Omental fat pad (tissue), 4 donors: ENCODE measurements at places on chromosomes 4 and X. TPM values are rescaled to one million over a fixed set of nuclear protein-coding genes. Genes with fewer than 3 reads are reported as not detected.

DNA sequence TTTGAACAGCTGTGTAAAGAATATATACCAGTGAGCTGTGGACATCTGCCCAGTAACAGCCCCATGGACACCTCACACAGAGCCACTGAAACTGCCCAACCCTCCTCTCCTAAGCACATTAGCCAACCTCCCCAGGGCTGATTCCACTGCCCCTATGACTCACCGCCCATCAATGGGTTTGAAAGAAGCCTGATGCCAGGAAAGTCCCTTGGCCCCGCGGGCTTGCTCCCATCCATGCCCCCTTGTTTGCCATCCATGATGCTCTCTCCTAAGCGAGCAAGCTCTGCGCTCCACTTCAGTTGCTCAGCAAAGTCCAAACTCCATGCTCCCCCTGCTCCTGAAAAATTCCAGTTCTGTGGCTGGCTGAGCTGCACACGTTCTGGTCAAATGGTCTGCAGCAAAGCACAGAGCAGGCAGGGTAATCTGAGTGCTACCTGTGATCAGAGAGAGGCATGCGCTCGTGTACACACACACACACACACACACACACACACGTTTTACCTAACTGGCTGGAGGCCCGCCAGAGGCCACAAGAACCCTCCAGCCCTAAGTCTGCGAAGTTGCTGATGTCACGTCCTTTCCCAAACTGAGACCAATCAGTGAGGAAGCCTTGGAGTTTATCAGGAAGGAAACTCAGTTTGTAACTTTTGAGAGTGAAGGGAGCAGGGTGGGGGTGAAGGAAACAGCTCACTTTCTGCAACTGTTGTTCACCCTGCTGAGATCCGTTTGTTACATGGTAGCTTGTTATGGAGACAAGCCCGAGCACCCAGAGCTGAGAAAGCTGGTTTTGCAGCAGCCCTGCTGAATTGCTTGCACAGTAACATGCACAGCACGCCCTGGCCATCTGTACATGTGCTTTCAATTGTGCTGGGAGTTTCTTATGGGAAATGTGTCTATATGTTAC, at the start of gene ASB9:
Gene ASB9 (minus strand): TSS at position 466 of the 904 bp plus-strand sequence. CDS start 209 bp downstream, at position 257.
- no peak for DNase-seq

GRCh38 chr4:33080275-33080674, 2360.1 kb downstream of the PCDH7 start:
- DNase-seq: no peak

DNA sequence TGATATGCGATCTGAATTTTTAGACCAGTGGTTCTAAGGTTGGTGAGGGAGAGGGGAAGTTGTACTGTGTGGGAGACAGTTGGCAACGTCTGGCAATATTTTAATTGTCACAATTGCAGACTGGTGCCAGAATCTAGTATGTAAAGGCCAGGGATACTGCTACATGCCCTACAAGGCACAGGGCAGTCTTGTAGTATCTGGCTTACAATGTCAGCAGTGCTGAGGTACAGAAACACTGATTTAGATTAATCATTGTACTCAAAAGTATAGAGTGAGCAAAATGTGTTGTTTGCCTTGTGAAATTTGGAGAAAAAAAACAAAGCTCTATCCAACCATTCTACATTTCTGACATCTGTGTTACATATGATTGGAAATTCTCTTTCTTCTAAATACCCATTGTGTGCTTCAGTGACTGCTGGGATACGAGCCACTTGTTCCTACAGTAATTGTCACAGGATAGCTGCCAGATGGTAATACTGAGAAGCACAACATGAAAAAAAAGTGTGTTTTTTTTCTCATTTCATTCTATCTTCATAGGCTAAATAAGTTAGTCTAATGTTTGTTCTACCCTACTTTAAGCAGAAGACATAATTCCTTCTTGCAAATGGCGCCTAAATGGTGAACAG, 526.7 kb upstream of the AGA start:
- no peak for DNase-seq

GRCh38 chr4:76087007-76087769, 12.7 kb downstream of the ART3 start:
- DNase-seq: no peak

DNA sequence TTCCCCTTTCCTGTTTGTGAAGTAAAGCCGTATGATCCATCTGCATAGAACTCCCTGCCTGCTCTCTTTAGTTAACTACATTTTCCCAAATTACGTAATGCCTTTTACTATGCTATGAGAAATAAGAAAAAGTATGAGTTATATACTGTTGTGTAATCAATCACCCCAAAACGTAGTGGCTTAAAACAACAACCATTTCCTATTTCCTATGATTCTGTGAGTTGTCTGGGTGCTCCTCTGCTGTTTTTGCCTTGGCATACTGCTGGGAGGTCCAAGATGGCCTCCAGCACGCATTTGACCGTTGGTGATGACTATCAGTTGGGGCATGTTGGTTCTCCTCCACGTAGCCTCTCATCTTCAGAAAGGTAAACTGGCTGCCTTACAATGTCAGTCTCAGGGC, 39.8 kb downstream of the BBS12 start:
- DNase-seq: no peak

GRCh38 chr4:150009533-150009932, 68.7 kb upstream of the DCLK2 start:
- DNase-seq: no peak

DNA sequence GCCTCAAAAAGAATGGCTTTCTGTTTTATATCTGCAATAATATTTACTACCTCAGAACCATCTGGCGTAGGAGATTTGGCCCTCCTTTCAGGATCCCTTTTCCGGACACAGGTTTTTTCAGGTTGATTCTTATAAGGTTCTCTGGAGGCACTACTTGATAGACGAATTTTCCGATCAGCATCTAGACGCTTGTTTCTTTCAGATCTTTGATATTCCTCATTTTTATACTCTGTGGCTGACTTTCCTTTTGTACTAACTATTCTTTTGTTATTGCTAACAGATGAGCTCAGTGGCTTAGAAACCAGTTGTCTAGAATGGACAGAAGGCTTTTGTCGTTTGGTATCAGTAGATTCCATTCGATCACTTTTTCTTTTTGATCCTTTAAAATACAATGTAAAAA, 12.4 kb downstream of the YTHDC1 start:
- no peak for DNase-seq

DNA sequence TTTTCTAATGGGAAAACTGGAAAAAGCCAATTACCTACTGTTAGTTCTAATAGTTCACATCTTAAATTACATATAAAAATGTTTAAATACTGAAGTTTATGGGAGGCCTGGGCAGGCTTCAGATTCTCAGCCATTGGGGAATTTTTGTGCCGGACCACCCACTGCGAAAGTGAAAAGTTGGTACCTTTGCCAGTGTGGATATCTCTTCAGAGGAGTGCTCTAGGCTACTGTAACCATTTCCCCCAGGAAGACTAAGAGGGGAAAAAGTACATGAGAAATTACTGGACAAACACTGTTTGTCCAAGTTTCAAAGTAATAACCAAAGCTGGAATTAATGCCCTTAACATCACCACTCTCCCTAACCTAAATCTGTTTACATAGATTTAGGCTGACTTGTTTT, 20.8 kb downstream of the PITX2 start:
- no peak for DNase-seq

DNA sequence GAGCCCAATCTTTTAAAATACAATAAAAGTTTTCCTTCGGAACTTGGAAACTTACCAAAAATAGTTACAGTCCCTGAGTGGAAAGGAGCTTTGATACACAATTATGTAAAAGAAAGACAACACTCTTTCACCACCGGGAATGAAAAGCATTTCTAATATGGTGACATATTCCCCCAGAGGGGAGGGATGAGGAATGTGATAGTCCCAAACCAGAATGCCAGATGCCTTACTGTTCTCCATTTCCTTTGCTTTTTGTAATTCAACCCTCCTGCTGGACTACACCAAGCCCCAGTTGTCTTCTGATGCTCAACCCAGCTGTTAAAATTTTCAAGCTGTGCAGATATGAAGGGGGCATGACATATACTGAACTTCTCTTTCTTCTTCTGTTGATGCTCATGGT, 4.1 kb downstream of the PRIMPOL start:
- no peak for DNase-seq

- DNase-seq: no peak
These were observed 320.1 kb upstream of the NDST4 start for GRCh38 chr4:115433491-115433890.

DNA sequence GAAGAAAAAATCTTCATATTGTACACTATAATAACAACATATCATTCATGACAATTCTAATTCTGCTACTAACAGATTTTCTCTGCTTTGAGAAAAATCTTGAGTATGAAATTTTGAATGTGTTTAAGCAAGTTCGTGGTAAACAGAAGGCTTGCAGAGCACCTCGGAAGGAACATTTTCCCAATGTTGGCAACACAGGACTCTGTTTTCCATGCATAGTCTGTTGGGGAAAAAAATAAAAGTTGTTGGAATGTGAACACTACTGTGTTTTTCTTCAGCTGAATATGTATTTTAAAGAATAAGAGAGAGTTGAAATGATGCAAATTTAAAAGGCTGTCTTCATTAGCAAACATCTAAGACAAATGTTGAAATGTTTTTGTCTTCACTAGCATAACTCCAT, 54.7 kb upstream of the ANXA10 start:
- no peak for DNase-seq

DNA sequence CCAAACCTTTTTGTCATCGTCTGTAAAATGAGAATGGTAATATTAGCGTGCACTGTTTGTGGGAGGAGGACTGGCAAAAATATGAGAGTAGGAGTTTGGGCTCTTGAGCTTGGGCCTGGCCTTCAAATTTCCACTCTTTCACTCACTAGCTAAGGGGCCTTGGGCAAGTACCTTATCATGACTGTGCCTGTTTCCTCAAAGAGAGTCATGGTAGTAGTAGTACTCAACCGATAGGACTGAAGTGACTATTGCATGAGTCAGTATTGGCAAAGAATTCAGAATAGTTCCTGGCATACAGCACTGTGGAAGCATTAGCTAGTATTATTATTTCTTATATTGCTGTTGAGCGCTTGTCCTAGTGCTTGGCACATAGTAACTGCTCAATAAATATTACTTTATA, 16.0 kb upstream of the RBM3 start:
- no peak for DNase-seq

DNA sequence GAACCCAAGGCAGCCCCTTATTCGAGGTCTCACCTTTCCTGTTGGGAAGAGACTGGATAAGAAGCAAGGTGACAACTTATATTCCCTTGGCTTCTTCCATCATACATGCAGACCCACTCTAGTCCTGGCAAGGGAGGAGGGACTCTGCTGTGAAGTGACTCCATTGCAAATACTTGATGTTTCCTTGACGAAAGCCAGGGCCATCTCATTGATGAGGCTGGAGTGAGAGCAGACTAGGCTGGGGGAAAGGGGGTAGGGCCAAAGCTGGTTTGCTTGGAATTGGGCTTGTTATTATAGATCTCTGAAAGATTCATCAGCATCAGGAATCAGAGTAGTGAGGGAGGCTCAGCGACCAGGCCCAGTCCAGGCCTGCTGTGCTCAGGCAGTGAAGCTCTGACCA, 2.3 kb upstream of the NHSL2 start:
- no peak for DNase-seq

- no peak for DNase-seq
These were observed 18.3 kb downstream of the FBXL5 start for GRCh38 chr4:15636818-15637217.

SASH3 gene
- total RNA-seq: 15.8 TPM

CSAG1 gene
- not detected for total RNA-seq

ANK2 gene
- 81.8 TPM for total RNA-seq

QRFPR gene
- not detected for total RNA-seq

CD99 gene
- 262 TPM for total RNA-seq

SPANXA1 gene
- not detected for total RNA-seq
